ENCODE measurements at places on chromosomes 16 and 17. TPM values are rescaled to one million over a fixed set of nuclear protein-coding genes. Genes with fewer than 3 reads are reported as not detected.

HS3ST3A1 gene
- total RNA-seq, result 11.2 TPM

TMC7 gene
- 0.52 TPM for total RNA-seq

KRTAP1-5 gene
- not detected for total RNA-seq

ELMO3 gene
- 0.32 TPM for total RNA-seq

MYADML2 gene
- not detected for total RNA-seq

UMOD gene
- not detected for total RNA-seq

UNC45B gene
- not detected for total RNA-seq

CCDC154 gene
- 0.32 TPM for total RNA-seq

ITGAE gene
- total RNA-seq, result 25.2 TPM

CES3 gene
- total RNA-seq, result 0.17 TPM

SULT1A1 gene
- 5.2 TPM for total RNA-seq

PARN gene
- 18.8 TPM for total RNA-seq

GDE1 gene
- total RNA-seq, result 45.9 TPM

ZSCAN10 gene
- total RNA-seq, result not detected

KRT33A gene
- total RNA-seq, result not detected

CRYBA1 gene
- not detected for total RNA-seq

MMP25 gene
- total RNA-seq, result not detected

SOCS1 gene
- 9.8 TPM for total RNA-seq

KRTAP3-2 gene
- not detected for total RNA-seq

TUBB3 gene
- total RNA-seq, result 719 TPM

ABCC6 gene
- 2.1 TPM for total RNA-seq

GCGR gene
- total RNA-seq, result not detected

HSD11B2 gene
- not detected for total RNA-seq

ARL6IP1 gene
- total RNA-seq, result 193 TPM

CHST5 gene
- not detected for total RNA-seq

SNAI3 gene
- not detected for total RNA-seq

CCR7 gene
- total RNA-seq, result not detected

KRT13 gene
- 0.17 TPM for total RNA-seq

SLC12A3 gene
- total RNA-seq, result not detected

AARSD1 gene
- 27.6 TPM for total RNA-seq

TBC1D3K gene
- total RNA-seq, result not detected

Measured in bronchial smooth muscle cell (primary cell).